ENCODE measurements at places on chromosomes 16 and 17. TPM values are rescaled to one million over a fixed set of nuclear protein-coding genes. Genes with fewer than 3 reads are reported as not detected.

Gene CACNG3
- total RNA-seq = not detected

GRCh38 chr17:3911271-3912053 is 4.8 kb downstream of the P2RX1 start:
- no peak for DNase-seq

GRCh38 chr17:76561799-76562268 is 22.0 kb downstream of the PRCD start:
- DNase-seq = no peak

Gene NUDT16L1
- 54.8 TPM for total RNA-seq

DNA sequence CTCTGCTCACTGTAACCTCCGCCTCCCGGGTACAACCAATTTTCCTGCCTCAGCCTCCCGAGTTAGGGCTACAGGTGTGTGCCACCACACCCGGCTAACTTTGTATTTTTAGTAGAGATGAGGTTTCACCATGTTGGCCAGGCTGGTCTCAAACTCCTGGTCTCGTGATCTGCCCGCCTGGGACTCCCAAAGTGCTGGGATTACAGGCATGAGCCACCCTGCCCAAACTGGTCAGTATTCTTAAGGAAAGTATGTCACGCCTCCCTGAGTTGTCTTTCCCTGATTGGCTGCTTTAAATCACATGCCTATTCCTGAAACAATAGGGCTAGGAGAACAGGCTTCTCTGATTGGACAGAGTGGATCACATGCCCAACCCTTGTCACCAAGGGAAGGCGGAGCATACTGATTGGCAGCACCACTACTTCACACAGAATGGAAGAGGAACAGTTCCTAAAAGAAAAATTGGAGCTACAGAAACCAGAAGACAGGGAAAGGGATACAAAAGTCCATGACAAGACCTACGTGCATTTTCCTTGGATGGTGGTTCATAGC is 17.6 kb upstream of the CYB5B start:
- DNase-seq = no peak

DNA sequence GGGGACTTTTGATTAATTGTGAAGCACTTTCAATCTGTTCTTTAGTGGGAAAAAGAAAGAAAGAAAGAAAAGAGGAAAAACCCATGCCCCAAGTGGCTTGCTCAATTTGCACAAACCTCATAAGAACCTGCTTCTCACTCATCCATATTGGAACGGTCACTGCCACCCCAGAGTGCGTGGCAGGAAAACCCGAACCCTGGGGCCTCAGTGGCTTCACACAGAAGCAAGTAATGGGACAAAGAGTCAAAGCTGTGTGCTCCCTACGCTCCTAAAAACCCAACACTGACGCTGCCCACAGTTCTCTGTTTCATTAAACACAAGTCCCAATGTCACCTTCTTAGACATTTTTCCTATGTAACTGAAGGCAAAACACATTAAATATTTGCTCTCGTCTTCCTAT is 1.2 kb downstream of the SLC6A4 start:
- DNase-seq = no peak

Gene GINS3
- 3.0 TPM for total RNA-seq

DNA sequence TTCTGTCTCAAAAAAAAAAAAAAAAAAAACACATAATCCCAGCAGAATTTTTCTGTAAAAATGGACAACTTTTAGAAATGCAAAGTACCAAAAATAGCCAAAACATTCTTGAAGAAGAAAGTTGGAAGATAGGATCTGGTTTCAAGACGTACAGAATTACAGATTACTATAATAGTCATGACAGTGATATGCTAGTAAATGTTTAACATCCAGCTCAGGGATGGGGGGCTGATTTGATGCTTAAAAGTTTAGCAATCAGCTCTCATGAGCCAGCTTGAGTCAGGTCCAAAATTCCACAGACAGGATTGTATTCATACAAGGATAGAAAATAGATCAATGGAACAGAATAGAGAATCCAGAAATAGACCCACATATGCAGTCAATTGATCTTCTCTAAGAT is 100.5 kb downstream of the CYB561 start:
- DNase-seq = no peak

Data from hepatocyte (in vitro differentiated cells).